NCI-H2227 treated with DMSO at 0.1 percent for 48 hours (cell line): ENCODE measurements at places on chromosomes 11 and 22.

GRCh38 chr11:2249189-2249916 lies 21.0 kb downstream of the ASCL2 start:
- DNase-seq = no peak

GRCh38 chr11:5534046-5534445 lies 14.3 kb downstream of the OR52H1 start:
- no peak for DNase-seq

GRCh38 chr11:72512956-72513355 lies 78.6 kb upstream of the CLPB start:
- no peak for DNase-seq

DNA sequence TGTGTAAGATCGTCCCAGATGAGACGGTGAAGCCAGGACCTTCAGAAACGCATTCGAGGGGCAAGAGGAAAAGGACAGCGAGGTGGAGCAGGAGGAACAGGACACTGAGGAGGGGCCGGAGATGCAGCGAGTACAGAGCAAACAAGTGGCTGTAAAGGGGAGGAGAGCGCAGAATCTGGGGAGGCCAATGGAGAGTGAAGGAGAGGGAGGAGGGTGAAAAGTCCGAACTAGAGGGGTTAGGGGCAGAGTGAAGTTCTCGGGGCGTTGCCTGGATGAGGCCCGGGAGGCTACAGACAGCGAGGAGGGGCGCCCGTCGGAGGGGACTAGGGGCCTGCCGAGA lies 8.8 kb upstream of the PPIL2 start:
- no peak for DNase-seq

DNA sequence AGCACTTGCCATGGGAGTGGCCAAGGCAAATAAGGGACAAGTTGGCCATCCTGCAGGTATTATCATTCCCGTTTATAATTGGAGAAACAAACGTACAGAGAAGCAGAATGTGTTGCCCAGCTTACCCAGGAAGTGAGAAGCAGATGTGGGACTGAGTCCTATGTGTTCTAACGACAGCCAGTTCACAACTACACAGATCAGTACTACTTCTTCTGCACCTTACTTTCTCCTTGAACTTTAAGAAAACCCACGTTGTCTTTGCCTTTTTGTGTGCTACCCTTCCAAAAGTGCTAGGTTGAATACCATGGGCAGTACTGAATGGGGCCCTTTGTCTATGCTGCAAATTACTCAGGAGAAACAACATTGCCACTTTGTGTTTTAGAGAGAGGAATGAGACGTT lies 62.8 kb upstream of the BLID start:
- DNase-seq = peak; percentile 36

GRCh38 chr11:36790526-36790925 lies 192.5 kb upstream of the RAG2 start:
- DNase-seq = peak; percentile 33

- DNase-seq = no peak
Observed at GRCh38 chr11:22711880-22712279, 45.5 kb downstream of the GAS2 start.

DNA sequence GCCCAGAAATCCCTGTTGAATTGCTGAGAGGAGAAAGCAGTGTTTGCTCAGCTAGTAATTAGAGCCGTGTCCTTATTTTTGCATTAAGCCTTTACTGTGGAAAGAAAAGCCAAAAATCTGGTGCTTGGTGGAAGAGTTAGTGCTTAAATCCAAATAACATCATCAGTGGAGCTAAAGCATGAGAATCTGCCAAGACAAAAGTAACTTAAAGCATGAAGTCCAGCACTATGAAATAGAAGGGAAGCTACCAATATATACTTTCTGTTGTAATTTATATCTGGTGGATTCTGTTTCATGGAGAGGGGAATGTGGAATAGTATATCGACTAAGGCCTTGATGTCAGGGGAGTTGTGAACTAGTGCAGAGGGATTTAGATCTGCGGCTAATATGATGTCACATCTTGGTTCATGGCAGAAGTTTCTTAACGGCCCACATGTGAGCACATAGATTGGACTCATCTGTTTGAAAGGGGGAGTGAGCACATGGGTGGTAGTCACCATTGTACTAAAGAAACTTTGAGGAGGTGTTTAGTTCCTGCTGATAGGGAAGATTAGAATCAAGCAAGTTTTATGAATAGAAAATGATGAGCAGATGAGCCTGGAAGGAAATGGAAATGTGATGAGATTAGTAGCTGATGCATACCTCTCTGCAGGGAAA lies 224.4 kb upstream of the MTNR1B start:
- DNase-seq = no peak

GRCh38 chr11:132030896-132031295 lies 660.5 kb downstream of the NTM start:
- DNase-seq = no peak

GRCh38 chr11:134647066-134647743 lies 235.2 kb upstream of the B3GAT1 start:
- DNase-seq = no peak

DNA sequence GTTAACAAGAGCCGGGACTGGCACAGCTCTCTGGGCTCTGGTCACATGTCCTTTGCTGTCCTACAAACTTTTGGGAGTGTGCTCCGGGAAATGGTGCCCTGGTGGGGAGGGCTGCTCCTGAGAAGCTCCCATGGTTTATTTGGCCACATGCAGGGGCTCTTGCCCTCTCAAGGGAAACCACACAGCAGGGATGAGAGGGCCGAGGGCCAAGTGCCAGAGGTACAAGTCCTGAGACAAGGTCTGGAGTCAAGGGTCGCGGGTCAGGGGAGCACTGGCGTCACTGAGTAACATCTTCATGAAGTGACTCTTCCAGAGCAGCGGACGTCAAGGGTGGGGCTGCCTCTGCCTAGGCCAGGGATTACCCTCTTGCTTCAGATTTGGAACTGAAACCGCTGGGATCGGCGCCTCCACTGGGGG lies 1160.6 kb downstream of the TBC1D22A start:
- DNase-seq = no peak

- DNase-seq = no peak
Observed at GRCh38 chr22:49418341-49418894, 409.3 kb downstream of the BRD1 start.

DNA sequence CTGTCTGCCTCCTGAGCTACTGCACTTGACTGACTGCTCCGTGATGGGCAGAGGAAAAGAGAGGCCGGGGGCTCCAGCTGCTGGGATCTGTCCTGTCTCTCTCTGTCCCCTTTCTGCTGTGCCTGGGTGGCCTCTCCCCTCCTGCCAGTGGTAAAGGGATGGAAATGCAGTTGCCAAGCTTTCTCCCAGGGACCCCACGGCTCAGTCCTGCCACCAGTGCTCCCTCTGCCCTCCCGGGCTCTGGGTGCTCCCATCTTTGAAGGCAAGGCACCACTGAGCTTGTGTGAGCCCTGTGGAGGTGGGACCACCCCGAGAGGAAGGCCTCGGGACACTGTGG lies 32.0 kb downstream of the NADSYN1 start:
- DNase-seq = no peak

- DNase-seq = no peak
Observed at GRCh38 chr11:59678118-59678812, 9.4 kb upstream of the PATL1 start.

GRCh38 chr11:75850787-75851186 lies 35.8 kb downstream of the UVRAG start:
- DNase-seq = peak; percentile 27

GRCh38 chr22:37281646-37282384 lies 493 bp upstream of the CYTH4 start:
- no peak for DNase-seq

GRCh38 chr22:24845041-24845898 lies 39.3 kb downstream of the SGSM1 start:
- no peak for DNase-seq

DNA sequence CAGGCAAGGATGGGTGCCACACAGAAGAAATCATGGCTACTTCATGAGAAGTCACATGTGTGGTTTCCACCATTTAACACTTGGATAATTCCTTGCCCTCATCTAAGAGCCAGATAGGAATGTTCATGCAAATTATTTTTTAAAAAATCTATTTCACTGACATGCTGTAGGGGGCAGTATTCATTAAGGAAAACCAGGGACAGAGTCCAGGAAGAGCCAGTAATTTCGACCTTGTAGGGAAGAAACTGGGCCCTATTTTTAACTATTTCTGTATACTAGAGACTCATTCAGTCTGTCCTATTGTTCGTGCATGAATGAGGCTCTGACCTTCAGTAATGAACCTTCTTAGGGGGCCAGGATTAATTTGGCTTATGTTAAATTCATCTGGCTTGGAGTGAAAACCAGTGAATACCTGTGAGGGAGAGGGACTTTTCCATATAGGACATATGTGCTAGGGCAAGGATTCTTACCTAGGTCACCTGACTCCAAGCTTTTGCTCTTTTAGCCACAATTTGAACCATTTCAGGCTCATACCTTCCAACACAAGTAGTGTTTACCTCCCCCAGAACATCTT lies 192.7 kb downstream of the NAV2 start:
- DNase-seq = peak; percentile 78

GRCh38 chr22:44348971-44349560 lies 36.3 kb upstream of the SHISAL1 start:
- DNase-seq = no peak

GRCh38 chr11:16799221-16799620 lies 60.8 kb downstream of the C11orf58 start:
- DNase-seq = no peak

- DNase-seq = peak; percentile 96
Observed at GRCh38 chr11:47426062-47426956, at the start of gene PSMC3. PSMC3 (minus strand) TSS chr11:47426439; CDS start chr11:47426279, 160 bp downstream.

GRCh38 chr11:32643526-32643925 lies 59.9 kb downstream of the EIF3M start:
- no peak for DNase-seq

DNA sequence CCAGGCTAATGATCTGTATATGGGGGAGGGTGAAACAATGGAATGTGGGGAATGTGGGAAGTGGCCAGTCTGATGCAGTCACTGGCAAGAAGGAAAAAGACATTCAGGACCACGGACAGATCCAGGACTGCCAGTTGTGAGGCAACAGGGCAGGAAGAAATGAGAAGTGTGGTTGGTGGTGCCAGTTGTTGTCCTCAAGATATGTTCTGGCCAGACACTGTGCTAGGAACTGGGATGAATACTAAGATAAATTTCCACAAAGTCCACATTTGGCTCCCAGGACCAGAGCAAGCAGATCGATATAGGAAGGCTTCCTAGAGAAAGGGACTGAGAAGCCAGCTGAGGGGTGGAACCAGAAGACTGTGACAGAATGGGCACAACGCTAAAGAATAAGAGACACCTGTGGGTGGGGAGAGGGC lies 6.8 kb upstream of the TPBGL start:
- DNase-seq = no peak

GRCh38 chr11:111841370-111842053 lies 29.9 kb downstream of the ALG9 start:
- DNase-seq = peak; percentile 73

GRCh38 chr11:33877038-33877437 lies 14.8 kb downstream of the LMO2 start:
- DNase-seq = no peak

DNA sequence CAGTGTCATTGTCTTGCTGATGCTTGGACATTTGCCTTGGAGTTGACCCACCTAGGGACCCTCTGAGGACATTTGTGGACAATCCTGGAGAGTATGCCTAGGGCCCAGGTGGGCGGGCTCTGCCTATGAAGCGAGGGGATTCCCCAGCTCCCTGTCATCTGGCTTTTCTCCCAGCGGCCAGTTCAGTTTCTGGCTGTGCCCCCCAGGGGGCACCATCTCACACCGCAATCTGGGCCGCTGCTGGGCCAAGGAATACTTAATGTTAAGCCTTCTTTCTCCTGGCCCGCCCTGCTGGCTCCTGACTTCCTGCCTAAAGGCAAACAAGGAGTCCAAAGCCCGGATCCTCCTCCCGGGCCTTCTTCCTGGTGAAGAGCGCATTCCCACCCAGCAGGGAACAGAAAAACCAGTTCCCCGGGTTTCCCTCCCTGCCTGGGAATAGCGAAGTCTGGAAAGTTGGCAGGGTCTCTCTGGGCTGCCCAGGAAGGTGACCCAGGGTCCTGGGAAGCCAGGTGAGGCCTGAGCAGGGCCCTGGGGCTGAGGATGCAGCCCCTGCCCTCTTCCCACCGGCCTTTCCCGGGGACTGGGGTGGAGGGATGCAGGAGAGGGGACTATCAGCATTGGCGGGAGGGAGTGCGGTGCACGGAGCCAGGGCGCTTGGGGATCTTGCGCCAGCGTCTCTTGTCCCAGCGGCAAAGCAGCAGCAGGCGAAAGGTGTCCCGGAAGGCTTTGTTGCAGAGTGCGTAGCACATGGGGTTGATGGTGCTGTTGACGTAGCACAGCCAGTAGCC lies 11.9 kb downstream of the CHRM1 start:
- DNase-seq = no peak

DNA sequence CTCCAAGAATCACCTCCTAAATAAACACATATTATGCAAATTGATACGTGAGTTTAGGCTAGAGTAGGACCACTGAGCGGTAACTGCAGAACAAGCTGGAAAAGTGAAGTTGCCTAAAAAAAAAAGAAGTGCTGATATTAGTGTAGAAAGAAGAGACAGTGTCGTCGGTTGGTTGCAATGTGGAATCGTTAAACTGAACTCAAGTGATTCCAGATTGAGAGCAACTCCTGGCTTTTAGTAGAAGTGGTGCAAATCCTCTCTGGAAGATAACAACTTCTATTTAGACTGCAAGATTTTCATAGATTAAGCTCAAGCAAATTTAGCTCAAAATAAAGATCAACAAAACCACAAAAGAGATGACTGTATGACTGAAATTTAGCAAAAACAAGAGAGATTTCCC lies 97.0 kb upstream of the PGR start:
- no peak for DNase-seq

GRCh38 chr11:126265811-126266210 lies 2.9 kb downstream of the SRPRA start:
- DNase-seq = no peak

- DNase-seq = peak; percentile 5
Observed at GRCh38 chr11:60905551-60906113, 753 bp downstream of the PRPF19 start.

GRCh38 chr11:13127161-13127560 lies 118.0 kb downstream of the RASSF10 start:
- DNase-seq = no peak

DNA sequence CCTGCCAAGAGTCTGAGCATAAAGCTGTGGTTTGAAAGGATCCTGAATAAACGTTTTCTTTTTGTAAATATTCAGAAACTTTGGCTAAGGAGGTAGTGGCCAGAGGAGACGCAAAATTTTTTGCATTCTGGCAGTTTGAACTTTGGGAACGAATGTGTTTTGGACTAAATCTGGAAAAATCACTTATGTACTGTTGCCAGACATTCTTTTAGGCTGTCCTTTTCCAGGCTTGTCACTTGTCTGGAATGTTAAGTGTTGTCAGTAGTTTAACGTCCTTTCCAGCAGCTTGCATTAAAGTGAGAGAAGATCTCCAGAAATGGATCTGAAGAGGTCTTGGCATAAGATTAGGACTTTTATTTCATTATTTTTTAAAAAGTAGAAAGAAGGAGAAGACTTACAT lies 18.5 kb downstream of the SPECC1L start:
- DNase-seq = no peak
